ENCODE measurements at places on chromosomes 1 and 21.

GRCh38 chr1:103365860-103366569 lies 159.5 kb upstream of the RNPC3 start:
- no peak for DNase-seq

DNA sequence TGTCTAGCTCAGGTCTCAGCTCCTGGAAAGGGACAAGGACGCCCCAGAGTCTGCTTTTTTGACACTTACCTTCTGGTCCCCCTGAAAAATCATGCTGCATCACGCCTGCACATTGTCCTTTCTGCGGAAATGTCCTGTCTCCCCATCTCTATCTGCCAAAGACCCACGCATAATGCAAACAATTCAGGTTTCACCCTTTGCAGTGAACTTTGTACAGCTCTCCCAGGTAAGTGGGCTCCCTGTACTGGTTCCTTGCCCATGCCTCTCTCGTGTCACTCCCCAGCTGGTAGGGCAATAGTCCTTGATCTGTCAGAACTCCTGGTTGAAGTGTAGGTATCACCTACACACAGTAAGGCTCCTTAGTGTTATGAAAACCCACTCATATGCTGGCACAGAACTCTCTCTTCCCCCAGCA lies 102.9 kb upstream of the IRF2BP2 start:
- DNase-seq = no peak

DNA sequence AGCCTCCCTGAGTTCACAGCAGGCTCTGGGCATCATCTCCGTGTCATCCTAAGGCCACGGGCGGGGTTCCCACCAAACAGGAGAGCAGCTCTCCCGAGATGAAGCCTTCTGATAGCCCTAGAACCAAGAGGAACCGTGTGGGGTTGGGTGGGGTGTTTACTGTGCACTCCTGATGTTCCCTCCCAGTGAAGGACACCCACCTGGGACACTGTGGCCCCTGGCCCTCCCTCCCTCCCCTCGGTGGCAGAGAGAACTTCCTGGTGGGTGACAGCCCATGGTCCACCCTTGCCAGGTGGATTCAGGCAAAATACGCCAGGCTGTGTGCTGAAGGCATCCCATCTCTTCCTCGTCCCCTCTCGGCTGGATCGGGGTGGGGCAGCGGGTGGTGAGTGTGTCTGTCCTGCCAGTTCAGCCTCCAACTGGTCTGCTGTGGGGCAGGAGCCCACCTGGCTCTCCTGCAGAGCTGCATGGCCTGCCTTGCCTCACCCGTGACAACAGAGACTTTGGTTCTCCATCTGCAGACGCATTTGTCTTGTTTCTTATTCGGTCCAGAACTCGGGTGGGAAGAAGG lies 15.6 kb upstream of the C1orf174 start:
- no peak for DNase-seq

DNA sequence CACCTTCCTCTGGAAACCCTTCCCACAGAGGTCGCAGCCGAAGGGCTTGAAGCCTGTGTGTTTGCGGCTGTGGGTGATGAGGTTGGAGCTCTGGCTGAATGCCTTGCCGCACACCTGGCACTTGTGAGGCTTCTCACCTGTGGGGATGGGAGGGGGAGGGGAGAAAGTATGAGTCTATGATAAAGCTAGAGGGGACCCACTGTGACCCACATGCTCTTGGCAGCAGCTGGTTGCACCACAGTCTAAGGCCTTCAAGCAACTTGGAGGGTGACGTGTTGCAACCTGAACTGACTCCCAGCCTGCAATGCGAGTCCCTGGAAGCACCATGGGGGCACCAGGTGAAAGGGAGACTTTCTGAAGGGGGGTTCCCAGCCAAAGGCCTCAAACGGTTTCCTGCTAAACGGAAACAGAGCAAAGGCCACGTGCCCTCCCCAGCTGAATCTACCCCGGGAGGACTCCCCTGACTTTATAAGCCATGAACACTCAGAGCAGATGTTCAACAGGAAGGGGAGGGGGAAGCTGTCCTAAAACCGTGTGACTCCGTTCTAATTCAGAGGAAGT lies 10.6 kb downstream of the GFI1 start:
- DNase-seq = peak; percentile 68

DNA sequence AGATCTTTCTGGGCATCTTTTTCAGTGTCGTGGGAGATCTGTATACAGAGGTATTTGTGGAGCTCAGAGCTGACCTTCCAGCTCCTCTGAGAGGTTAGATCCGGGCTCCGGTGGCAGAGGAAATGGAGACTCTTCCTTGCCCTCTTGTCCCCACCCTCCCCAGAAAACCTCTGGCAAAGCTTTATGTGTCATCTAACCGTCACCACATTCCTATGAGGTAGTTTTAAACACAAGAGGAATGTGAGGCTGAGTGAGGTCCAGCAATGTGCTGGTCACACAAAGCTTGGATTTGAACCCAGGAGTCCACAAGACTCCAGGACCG lies 1.2 kb downstream of the CD160 start:
- DNase-seq = no peak

DNA sequence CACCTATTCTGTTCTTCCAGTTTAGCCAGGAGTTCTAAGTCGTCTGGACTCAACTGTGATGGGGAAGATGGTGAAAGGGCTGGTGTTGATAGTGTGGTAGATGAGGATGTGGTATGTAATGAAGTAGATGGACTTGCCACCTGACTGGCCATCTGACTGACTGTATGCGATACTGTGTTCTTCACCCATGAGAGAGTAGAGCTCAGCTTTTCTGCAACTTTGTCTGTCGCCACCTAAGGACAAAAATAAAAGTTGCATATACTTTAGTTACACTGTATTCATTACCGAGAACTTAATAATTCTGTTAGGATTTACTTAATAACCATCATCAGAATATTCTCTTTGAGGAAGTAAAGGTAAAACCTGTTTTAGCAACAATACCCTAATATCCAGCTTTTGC lies 48.5 kb downstream of the EVI5 start:
- no peak for DNase-seq

- no peak for DNase-seq
These were observed 7.3 kb upstream of the SLC5A9 start for GRCh38 chr1:48215222-48215621.

DNA sequence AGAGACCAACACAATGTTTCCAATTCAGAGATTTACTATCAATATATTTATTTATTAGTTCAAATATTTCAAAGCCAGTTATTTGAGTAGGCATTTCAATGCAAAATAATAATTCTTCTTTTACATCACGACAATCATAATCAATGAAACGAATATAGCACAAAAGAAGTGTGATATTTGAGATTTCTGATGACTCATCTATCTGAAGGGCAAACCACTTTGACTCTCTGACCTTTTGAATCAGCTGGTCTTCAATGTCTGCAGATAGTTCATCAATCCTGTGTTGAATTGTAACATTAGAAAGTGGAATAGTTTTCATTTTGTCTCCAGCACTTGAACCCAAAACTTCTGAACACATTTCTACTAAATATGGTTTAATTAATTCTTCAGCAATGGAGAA lies 3.0 kb upstream of the TMEM35B start:
- DNase-seq = no peak

DNA sequence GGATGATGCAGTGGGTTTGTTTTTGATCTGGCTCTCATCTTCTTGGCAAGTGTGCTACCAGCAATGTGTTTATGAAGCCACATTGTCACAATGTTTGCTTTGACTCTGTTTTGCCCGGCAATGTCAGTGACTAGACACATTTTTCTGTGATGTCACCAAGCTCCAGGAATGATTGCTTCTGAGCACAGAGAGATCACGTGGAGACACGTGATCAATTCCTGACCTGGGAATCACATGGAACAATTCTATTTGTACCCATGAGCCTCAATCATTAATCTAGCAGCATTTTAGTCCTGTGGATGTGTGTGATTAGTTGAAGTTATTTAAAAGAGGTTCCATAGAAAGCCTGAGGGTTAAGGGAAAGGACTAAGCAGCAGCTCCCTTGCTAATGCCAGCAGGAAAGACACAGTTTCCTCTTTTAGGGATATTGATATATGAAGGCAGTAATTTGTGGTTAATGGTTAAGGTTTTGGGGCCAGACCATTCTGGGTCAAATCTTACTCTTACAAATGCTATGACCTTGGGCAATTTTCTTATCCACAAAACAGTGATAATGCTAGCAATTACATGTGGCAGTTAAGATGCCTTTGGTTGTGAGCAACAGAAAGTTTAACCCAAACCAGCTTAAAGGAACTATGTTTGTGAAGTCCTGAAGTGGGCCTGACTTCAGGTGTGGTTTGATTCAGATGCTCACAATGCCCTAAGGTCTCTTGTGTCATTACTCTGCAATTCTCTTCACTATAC lies 59.0 kb downstream of the FASLG start:
- no peak for DNase-seq

DNA sequence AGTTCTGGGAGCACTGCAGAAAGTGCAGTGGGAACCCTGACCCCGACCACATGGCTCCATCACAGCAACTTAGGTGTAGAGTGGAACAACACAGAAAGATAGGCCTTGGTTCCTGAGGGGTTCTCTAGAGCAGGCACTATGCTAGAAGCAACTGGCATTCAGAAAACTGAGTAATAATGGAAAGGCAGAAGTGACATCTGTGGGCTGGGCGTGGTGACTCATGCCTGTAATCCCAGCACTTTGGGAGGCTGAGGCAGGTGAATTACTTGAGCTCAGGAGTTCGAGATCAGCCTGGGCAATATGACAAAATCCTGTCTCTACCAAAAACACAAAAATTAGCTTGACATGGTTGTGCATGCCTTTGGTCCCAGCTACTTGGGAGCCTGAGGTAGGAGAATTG lies 5.3 kb downstream of the MRPS15 start:
- DNase-seq = no peak

GRCh38 chr1:30478283-30478682 lies 245.1 kb downstream of the MATN1 start:
- no peak for DNase-seq

- no peak for DNase-seq
These were observed 1.1 kb downstream of the DFFB start for GRCh38 chr1:3858231-3858981.

DNA sequence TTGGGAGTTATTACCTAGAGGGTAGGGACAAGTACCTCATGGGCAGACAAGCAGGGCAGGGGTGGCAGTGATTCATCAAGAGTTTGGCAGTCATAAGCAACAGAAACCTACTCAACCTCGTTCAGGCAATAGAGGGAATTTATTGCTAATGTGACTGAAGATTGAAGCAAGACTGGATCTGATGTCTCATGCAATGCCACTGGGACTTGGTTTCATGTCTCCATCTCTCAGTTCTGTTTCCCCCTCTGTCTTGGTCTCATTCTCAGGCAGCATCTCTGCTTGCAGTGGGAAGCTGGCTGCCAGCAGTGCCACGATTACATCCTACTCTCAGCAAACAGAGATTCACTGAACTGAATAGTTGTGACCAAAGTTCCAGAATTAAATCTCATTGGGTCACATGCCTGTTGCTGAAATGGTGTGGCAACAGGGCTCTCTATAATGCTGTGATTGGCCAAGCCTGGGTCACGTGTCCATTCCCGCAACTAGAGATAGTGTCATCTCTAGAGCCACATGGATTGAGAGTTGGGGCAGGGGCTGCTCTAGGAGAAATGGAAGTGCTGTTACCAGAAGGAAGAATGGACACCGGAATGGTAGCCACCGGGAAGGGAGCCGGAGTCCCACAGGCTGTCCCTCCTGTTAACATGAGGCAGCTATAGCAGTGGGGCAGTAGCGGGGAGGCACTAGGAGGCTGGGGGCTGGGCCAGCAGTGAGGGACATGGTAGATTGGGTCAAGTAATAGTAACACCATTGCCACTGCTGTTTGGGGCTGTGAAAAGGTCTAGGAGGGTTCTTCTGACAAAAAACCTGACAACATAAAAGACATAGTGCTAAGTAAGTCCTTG lies 3.9 kb upstream of the CDC42 start:
- DNase-seq = peak; percentile 19

DNA sequence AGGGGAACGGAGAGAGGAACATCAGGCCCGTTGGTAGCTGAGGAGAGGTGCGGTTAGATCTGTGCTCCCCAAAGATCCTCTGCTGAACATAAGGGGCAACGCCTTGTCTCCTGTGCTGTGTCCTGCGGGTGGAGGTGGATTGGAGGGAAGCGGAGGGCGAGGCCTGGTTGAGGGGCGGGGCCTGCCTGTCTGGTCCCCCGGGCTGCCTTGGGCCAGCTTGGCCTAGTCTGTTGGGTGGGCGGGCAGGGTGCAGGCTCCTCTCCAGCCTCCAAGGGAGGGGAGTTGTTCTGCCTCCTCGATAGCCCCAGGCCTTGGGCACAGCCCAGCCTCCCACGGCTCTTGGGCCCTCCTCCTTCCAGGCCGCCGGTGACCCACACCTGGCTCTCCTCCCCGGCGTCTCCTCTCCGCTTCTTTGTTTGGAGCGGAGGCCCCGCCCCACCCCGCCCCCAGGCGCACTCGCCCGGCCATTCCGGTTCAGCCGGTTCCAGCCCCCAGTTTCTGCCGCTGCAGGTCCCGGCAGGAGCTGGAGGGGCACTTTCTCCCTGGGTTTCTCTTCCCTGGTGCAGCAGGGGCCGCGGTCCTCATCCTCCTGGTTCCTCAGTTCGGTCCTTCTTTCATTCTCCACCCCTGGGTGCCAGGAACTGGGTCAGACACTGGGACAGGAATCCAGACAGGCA lies 19.4 kb downstream of the PTPRF start:
- DNase-seq = no peak

- DNase-seq = peak; percentile 74
These were observed at the start of gene H6PD for GRCh38 chr1:9234223-9235095. Gene H6PD, plus strand, starts transcription at chr1:9234774. Its CDS starts 10,161 bp downstream, at chr1:9244935.

GRCh38 chr1:165674599-165674998 lies 23.8 kb downstream of the ALDH9A1 start:
- no peak for DNase-seq

Measured in CD4-positive, alpha-beta T cell treated with Interleukin-15 for 4 hours (primary cell).